ENCODE measurements at places on chromosomes 2 and 18. TPM values are rescaled to one million over a fixed set of nuclear protein-coding genes. Genes with fewer than 3 reads are reported as not detected.

DNA sequence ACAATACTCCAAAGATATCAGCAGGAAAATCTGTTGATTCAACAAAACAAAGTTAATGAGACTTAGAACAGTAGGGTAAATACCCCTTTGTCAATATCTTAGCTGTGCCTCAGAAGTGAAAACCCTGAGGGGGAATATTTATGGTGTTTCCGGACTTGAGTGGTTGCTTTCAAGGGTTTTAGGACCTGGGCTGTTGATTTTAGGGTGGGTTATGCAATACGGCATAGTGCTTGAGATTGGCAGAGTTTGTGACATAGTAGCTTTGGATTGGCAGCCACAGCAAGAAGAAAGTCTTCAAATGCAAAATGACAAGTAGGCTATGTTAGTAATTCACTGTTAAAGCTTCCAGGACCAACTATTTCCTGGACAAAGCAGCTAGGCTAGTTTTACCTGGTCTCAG is 826.3 kb upstream of the CDH2 start:
- no peak for DNase-seq

- DNase-seq = no peak
Observed at GRCh38 chr2:4792126-4792525, 900.1 kb upstream of the SOX11 start.

GRCh38 chr18:56083097-56083521 is 495.1 kb upstream of the TCF4 start:
- DNase-seq = no peak

DNA sequence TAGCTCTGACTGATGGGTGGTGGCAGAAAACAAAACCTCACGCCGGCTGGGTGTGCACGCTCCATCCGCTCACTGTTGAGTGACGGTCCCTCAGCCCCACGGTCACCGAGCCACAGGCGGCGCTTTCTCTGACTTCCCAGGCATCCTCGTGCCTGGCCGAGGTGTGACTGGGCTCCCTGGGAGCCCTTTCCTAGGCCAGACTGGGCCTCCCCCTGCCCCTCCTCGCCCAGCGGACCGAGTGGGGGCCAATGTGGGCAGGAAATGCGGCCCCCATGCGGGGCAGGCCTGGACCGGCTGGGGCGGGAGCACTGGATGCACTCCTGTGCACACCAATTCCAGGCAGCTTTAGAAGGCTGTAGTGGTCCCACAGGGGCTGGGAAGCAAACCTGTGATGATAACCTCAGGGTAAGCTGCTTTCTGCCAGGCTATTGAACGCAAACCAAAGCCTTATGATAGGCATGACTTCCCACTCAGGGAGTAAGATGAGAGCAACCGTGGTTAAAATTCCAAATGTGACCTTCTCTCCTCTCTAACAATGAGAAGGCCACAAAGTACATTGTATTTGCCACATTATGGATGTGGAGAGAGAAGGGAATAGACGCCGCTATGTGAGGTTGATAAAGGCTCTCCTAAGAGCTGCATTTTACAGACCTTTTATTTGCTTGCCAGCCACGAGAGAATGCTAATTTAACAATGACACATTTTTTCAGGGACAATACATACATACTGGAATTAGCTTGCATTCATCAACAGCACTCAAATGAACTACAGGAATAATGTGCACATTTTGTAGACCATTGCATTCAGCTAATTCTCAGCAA is 83.9 kb upstream of the PGAP1 start:
- DNase-seq = no peak

GRCh38 chr18:26103579-26103978 is 13.2 kb upstream of the SS18 start:
- no peak for DNase-seq

DNA sequence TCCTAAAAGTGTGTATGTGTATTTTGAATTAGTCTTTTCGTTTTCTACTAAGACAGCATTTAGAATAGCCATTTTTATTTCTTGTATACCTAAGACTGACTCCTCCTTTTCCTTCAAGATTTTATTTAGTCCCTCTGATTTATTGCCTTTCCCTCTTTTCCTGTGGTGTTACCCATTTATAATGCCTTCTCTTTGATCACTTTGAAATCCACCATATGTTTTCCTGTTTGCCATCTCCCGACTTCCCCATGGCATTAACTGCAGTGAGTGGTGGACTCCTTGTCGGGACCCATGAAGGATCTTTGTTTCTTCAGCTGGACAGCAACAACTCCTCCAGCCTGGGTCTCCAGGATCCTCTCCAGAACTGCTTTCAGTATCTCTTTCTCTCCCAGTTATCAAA is 160.7 kb downstream of the CSRNP3 start:
- DNase-seq = no peak

DNA sequence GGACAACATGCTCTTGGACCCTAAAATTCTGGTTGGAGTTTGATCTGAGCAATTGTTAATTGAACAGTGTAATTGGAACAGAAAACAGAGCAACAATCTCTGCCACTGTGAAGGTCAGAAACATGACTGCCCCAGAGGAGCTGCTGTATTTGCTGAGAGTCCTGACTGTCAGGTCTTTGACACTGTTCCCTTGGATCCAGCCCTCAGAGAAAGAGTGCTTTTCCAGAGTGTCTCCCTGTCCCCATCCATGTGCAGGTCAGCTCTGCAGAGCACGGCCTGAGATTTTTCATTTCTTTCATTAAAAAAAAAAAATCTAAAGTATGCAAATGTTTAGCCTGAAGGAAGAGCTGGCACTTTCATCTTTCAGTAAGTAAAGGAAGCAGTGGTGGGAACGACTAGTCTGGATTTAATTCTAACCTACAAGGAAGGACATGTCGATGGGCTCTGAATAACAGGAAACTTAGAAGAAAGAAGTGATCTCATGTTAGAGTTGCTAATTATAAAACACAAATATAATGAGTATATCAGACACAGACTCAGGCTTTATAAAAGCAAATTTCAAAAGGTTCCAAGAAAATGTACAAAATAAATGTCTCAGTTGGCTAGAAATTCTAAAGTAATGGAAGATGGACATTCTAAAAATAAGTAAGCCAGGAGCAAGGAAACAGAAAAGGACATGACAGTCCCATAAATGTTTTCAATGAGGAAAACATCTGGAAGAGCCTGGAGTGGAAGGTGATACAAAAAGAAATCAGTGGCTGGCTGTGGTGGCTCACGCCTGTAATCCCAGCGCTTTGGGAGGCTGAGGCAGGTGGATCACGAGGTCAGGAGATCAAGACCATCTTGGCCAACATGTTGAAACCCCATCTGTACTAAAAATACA is 876.5 kb downstream of the EPHA4 start:
- DNase-seq = no peak

DNA sequence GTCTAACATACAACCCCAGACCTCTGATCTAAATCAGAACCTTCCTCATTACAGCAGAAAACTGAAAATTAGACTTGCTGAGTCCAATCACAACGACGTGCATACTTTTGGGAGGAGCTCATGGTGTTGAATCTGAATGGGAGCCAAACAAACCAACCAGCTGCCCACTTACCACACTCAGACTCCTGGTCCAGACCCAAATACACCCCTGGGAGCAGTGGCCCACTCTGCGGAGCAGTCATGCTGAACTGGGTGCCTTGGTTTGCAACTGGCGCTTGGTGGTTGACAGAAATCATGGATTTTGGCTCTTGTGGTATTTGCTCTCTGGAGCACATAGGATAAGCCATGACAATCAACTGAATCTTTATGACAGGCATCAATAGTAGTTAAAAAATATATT is 253.6 kb upstream of the TNP1 start:
- no peak for DNase-seq

GRCh38 chr2:6140509-6140908 is 448.3 kb downstream of the SOX11 start:
- no peak for DNase-seq

- no peak for DNase-seq
Observed at GRCh38 chr2:9480157-9480556, 5.8 kb downstream of the IAH1 start.

GRCh38 chr2:82340578-82341053 is 2036.1 kb upstream of the LRRTM1 start:
- no peak for DNase-seq

DNA sequence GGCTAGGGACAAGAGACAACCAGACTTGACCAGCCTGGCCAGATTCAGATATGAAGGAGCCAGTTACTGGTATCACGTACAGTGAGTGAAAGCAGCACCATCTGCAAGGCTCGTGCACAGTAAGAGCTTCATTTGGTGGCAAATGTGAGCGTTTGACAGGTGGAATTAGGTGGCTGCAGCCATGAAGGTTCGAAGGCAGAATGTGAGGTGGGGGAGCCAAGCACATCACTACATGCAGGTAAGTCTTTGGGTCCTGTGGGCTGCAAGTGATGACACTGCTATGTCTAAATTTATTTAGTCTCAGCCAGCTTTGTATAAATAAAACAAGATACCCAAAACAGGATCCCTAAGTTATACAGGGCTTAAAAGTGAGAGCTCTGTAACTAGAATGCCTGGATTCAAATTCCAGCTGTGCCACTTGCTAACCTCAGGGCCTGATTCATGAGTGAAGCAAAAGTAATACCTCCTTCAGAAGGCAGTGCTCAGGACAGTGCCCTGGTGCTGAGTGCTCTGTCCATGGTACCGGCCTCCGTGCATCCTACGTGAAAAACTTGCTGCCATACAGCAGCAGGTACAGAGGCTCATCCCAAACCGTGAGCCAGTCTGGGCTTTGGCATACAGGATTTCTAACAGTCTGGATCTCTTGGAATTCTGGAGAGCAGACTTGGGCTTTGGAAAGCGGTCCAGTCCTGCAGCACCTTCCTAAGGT is 18.6 kb downstream of the DDX18 start:
- no peak for DNase-seq

DNA sequence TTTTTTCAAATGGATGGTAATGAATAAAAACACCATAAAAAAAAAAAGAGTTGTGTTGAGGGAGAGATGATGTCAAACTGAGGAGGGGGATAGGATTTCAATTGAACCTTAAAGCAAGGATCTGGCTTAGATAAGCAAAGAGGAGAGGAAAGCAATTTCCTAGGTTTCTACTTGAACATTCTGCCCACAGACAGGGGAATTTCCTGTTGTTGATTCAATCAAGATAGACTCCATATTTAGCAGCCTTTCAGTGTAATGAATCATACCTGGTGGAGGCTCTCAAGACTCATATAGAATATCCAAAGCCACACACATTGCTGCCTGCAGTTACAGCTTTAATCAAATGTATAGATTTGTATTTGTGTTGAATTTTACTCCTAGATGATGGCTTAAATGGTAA is 294.4 kb upstream of the PIK3C3 start:
- DNase-seq = no peak

- DNase-seq = no peak
Observed at GRCh38 chr2:9949992-9950520, 1.4 kb upstream of the GRHL1 start.

GRCh38 chr2:43225788-43226557 is 433 bp downstream of the ZFP36L2 start:
- DNase-seq = peak; percentile 57

GRCh38 chr2:84701880-84702279 is 179.0 kb downstream of the TRABD2A start:
- no peak for DNase-seq

DNA sequence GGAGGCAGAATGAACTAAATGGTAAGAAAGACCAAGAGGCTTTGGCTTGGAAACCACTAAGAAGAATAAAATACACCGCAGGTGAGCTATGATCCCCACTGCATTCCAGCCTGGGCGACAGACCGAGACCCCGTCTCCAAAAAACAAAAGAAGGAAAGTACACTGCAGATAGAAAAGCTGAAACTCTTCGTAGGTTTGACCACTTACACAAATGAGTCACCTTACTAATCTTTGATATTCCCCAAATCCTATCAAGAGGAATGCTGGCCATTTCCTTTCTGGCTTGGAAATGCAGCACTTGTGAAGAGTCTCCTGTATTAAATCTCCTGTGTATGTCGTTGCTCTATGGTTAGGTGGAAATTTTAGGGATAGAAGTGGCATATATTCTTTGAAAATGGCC is 108.8 kb downstream of the MTCL1 start:
- DNase-seq = no peak

DNA sequence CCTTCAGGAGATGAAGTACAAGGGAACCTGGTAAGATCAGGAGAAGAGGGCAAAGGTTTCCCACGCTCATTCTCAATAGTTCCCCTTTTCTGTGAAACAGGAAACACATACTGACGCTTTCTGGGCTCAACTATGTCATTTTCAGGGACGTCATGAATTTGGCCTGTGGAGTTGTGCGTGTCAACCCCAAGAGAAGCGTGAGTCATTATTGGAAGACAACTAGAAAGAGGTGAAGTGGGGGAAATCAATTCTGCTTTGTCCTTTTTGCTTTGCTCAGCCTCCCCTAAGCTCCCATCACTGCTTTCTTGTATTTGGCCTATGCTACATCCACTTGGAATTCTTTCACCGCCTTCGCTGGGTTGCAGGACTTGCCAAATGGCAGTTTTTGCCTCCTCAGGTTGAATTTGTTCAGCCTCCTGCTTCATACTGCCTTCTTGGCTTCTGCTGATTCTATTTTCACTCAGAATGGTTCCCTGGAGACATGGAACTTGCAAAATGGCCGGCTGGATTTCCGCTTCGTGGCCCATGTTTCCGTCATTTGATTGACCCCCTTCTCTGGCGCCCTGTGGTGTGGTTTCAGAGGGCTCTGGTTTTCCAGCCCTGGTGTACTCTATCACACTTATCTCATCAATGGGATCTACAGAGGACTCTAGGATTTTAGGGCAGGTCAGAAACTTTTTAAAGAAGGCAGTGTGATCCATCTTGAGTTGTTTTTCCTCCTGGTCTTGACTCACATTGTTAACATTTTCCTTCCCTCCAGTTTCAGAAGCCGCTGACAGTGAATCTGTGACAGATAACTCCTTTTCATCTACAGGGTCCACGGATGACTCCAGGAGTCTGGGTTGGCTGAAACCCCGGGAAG is 93.3 kb downstream of the ALPK2 start:
- no peak for DNase-seq

GRCh38 chr2:45180033-45180746 is 170.9 kb upstream of the SIX2 start:
- DNase-seq = no peak

DNA sequence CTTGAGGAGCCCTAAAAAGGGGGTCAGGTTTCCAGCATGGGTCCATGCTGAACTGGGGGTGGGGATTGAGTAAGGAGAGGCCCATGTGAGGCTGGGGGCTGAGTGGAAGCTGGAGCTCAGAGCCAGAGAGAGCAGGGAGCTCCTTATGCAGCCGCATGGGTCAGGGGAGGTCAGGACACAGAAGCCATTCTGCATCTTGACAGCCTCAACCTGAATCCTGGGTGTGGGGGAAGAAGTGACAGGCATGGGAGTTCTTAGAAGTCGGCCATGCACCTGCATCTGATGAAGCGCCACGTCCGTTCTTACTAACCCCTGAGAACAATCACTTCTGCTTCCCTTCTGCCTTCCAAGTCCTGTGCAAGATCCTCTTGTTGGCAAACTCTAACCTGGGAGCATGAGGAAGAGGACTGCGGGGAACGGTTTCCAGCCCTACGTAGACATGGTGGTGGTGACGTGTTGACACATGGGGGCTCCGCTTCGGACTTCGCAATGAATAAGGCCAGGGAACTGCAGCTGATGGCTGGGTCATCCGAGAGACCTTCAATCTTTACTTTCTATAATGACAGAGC is 22.3 kb downstream of the GNLY start:
- no peak for DNase-seq

The OSGEPL1 gene
- 11.6 TPM for total RNA-seq

The MERTK gene
- total RNA-seq = 36.3 TPM

The PLCL1 gene
- 11.3 TPM for total RNA-seq

The FMNL2 gene
- total RNA-seq = 40.0 TPM

The MITD1 gene
- total RNA-seq = 41.1 TPM

The CRYBA2 gene
- not detected for total RNA-seq

The ARHGEF4 gene
- 7.5 TPM for total RNA-seq

The ANKRD53 gene
- 2.8 TPM for total RNA-seq
